ENCODE measurements at places on chromosomes 5 and 9.

DNA sequence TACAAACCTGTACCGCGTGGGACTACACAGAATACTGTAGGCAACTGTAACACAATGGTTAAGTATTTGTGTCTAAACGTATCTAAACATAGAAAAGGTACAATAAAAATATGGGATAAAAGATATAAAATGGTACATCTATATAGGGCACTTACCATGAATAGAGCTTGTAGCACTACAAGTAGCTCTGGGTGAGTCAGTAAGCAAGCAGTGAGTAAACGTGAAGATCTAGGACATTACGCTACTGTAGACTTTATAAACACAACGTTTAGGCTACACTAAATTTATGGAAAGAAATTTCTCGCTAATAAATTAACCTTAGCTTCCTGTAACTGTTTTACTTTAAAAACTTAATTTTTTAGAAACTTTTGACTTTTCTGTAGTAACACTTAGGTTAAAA is 46.5 kb downstream of the MRPS27 start:
- no peak for DNase-seq

DNA sequence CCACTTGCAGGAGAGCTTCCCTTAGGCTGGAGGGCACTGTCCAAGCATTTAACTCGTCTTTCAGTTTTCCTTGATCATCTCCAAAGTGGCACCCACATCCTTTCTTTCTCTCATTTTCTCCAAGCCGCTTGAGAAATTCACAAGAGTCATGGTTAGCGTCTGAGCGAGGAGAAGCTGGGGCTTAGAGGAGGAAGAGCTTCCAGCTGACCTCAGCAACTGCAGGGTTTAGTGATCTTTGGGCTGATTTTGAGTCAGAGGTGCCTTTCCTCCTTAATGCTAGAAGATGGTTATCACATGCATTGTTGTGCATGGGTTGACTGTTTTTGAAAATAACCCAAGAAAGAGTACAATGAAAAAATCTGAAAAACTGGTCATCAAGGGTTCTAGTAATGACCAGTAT is 134.7 kb downstream of the GADD45G start:
- no peak for DNase-seq

GRCh38 chr5:124552526-124552925 is 193.9 kb downstream of the ZNF608 start:
- DNase-seq = no peak

DNA sequence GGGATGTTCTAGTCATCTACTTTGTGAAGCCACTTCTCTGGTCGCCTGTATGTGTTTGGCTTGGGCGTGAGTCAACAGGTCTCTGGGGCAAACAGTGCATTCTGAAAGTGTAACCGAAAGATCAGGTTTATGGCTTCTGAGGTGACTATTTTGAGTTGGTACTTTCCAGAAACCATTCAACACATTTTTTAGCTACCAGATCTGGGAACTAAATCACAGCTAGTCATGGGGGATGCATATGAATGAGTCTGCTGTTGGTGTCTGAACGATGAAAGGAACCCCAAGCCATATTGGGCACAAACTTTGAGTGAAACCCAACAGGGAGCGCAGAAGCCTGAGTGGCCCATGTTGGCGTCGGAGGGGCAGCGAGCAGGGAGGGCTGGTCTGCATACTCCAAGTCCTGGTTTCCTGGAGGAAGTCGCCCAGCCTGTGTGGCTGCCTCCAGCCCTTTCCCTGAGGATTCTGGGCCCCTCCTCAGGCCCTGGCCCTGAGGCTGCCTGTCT is 35.3 kb downstream of the UBE2QL1 start:
- no peak for DNase-seq
